Mucosa of gallbladder (tissue), 1 donor: ENCODE measurements at places on chromosomes 2 and 18. TPM values are rescaled to one million over a fixed set of nuclear protein-coding genes. Genes with fewer than 3 reads are reported as not detected.

Gene FKBP7
- total RNA-seq, result 9.1 TPM

Gene CNGA3
- not detected for total RNA-seq

Gene CRYGC
- total RNA-seq, result not detected

Gene SLC5A7
- total RNA-seq, result 0.20 TPM

Gene LOXL3
- total RNA-seq, result 15.9 TPM

Gene CFAP65
- total RNA-seq, result 0.29 TPM

Gene LYG2
- total RNA-seq, result not detected

Gene SCYGR5
- total RNA-seq, result not detected

Gene NDUFV2
- 106 TPM for total RNA-seq

Gene NAB1
- 29.9 TPM for total RNA-seq

Gene NAT8
- total RNA-seq, result 2.4 TPM

Gene CDH2
- 3.1 TPM for total RNA-seq

Gene REG3A
- total RNA-seq, result 2.9 TPM

Gene AGXT
- total RNA-seq, result 1.6 TPM

Gene CD8B2
- 0.09 TPM for total RNA-seq

Gene COL3A1
- total RNA-seq, result 371 TPM

Gene ZBTB14
- 14.1 TPM for total RNA-seq

Gene MAIP1
- total RNA-seq, result 21.9 TPM

Gene DSG1
- total RNA-seq, result 0.89 TPM

Gene DCDC2C
- total RNA-seq, result 0.14 TPM

Gene AQP12B
- total RNA-seq, result not detected

Gene MAPK4
- total RNA-seq, result 13.5 TPM

Gene OTOS
- not detected for total RNA-seq

Gene RALBP1
- 53.1 TPM for total RNA-seq

Gene TRIP12
- 204 TPM for total RNA-seq

Gene SIX3
- not detected for total RNA-seq

Gene PSD4
- total RNA-seq, result 70.3 TPM

Gene CENPA
- 1.3 TPM for total RNA-seq

Gene HOXD3
- 3.2 TPM for total RNA-seq

Gene TACR1
- 0.83 TPM for total RNA-seq

Gene MAP3K2
- 71.0 TPM for total RNA-seq

Gene ERBB4
- 0.43 TPM for total RNA-seq

Gene KIAA2012
- total RNA-seq, result not detected

Gene IL36A
- not detected for total RNA-seq

Gene WDR43
- 27.6 TPM for total RNA-seq

Gene RAMP1
- 215 TPM for total RNA-seq

Gene DLX2
- total RNA-seq, result 0.14 TPM

Gene OTX1
- not detected for total RNA-seq

Gene CELF4
- total RNA-seq, result 3.8 TPM

Gene SH3RF3
- total RNA-seq, result 11.5 TPM

Gene LYPD6B
- total RNA-seq, result 98.5 TPM

Gene ABCG5
- 3.1 TPM for total RNA-seq

Gene GCG
- 0.17 TPM for total RNA-seq

Gene ALPG
- total RNA-seq, result not detected
